Choroid plexus epithelial cell (primary cell): ENCODE measurements at places on chromosomes 4 and X.

GRCh38 chr4:184850431-184851199 is 24.8 kb upstream of the ACSL1 start:
- DNase-seq, result no peak

GRCh38 chr4:155891058-155891457 is 12.4 kb upstream of the TDO2 start:
- peak; percentile 11 for DNase-seq

GRCh38 chr4:72770708-72771107 is 201.7 kb upstream of the ADAMTS3 start:
- DNase-seq, result no peak

GRCh38 chrX:140918398-140919038 is 83.9 kb upstream of the SPANXB1 start:
- DNase-seq, result peak; percentile 80

DNA sequence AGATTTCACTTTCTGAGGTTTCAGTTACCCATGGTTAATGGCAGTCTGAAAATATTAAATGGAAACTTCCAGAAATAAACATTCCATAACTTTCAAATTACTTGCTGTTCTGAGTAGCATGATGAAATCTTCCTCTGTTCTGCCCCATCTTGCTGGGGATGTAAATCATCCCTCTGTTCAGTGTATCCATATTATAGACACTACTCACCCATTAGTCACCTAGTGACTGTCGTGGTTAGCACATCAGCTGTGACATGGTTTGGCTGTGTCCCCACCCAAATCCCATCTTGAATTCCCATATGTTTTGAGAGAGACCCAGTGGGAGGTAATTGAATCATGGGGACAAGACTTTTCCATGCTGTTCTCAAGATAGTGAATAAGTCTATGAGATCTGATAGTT is 125.5 kb upstream of the GIMD1 start:
- DNase-seq, result no peak

DNA sequence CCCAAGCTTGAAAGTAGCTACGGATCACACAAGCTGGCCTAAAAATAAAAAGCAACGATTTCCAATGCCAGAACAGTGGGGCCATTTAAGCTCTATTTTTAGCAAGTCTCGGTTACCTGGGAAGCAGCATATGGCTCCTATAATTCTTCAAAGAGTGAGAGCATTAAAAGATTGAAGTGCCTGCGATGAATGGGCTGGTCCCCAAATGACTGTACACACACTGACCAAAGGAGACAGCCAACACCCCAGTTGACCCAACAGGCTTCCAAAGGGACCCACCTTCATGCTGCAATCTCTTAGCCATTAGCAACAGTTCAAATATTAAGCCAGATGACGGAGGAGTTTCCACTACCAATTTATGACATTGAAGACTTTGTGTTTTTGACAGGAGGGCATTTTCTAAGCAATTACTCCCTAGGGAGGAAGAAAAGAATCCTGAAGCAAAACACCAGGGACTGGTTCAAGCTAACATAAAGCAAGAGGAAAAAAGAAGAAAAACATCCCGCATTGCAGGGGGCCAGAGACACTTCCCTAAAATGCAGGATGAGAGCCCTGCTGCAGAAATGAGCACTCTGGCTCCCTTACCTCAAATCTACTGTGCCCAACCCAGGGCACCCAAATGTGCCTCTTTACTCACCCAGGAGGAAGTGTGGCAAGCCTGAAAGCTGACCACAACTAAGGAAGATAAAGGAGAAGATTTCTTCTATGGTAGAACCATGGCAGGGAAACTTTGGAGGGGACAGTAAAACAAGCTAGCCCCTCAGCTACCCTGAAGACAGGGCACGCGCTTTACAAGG is 21.6 kb downstream of the SH3KBP1 start:
- no peak for DNase-seq

DNA sequence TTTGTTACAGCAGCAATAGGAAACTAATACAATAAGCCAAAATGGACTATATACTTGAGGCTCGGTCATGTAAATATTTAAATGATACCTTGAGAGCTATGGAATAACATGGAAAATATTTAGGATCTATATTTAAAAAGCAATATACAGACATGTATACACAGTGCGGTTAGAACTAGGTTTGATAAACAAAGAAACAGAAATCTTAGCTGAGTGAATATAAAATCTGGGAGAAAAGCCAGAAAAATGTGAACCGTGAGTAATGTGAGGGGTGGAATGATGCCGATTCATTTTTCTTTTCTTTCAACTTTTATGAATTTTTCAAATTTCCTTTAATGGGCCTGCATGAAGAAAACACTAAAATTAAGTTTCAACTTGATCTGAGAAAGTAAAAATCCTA is 104.1 kb downstream of the ATXN3L start:
- peak; percentile 70 for DNase-seq

GRCh38 chr4:48388525-48389154 is 47.3 kb downstream of the SLAIN2 start:
- DNase-seq, result peak; percentile 46

- DNase-seq, result no peak
These were observed 230.7 kb upstream of the STK26 start for GRCh38 chrX:131792356-131792749.

DNA sequence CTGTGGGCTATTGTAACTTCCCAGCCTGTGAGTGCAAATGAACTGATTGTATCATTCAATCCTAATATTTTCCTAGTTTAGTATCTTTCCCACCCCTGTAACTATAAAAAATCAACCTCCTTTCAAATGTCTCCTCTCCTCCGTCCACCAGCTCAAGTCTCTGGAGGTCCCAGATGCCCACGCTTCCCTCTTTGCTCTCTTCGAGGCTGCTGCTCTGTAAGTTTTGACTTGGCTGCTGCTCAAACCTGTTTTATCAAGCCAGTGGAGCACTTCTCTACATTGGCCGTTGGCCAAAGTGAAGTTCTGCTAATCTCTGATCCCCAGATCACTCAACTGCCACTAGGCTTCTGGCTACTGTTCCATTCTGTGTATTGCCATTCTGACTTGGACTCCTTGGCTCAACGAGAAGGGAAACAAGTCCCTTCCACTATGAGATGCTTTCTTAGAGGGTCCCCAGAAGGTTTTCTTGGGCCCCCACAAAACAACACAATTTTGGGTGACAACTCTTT is 60.7 kb upstream of the RAPGEF2 start:
- DNase-seq, result peak; percentile 39

- peak; percentile 68 for DNase-seq
These were observed 978.3 kb upstream of the GRID2 start for GRCh38 chr4:91325495-91325894.

- peak; percentile 46 for DNase-seq
These were observed 553 bp downstream of the SEPTIN6 start for GRCh38 chrX:119692191-119693039.

DNA sequence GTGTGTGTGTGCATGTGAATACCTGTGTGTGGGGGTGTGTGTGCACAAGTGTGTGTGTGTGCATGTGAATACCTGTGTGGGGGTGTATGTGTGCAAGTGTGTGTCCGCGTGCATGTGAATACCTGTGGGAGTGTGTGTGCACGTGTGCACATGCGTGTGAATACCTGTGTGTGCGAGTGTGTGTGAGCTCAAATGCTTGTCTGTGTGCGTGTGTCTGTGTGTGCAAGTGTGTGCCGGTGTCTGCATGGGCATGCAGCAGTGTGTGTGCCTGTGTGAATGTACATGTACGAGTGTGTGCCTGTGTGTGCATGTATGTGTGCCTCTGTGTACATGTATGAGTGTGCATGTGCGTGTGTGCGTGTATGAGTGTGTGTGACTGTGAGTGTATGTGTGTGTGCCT is 5.0 kb downstream of the DOK7 start:
- no peak for DNase-seq

DNA sequence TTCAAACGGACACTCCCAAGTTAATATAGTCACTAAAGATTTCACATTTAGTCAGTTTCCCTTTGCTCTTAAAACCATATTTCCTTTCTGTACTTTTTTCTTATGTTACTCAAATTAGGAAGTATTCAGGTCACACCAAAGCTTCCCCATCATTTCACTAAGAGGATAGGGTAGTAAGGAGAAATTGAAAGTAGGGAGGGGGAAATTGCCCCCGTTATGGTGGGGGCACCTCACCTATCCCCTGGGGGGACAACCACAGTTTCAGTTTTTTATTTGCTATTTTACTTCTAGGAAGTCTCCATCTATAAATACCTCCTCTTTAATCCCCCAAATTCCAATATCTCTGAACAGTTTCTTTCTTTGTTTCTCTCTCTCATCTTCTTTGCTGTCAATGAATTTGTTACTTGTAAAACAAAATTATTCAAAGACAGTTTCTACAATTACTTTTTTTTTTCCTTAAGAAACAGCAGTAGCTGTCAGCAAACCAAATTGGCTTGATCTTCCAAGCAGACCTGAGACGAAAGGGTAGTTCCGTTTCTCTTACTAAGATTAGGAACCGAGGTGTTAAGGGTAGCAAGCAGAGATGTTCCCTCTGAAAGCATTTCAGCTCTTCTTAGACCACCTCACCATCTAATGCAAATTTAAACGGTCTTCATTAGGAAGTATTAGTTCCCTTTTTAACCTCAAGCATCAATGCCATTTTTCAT is 160.2 kb upstream of the KLF3 start:
- no peak for DNase-seq

DNA sequence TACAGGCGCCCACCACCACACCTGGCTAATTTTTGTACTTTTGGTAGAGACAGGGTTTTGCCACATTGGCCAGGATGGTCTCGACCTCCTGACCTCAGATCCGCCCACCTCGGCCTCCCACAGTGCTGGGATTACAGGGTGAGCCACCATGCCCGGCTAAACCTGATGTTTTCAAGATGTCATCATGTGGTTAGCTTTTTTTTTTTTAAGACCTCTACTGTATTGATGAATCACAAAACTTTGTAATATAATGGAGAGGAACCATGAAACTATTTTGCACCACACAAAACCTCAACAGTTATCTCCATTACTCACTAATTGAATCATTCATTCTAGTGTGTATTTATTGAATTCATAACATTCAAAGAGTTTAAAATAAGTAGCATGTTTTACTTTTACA is 94.7 kb upstream of the NEIL3 start:
- DNase-seq, result no peak

DNA sequence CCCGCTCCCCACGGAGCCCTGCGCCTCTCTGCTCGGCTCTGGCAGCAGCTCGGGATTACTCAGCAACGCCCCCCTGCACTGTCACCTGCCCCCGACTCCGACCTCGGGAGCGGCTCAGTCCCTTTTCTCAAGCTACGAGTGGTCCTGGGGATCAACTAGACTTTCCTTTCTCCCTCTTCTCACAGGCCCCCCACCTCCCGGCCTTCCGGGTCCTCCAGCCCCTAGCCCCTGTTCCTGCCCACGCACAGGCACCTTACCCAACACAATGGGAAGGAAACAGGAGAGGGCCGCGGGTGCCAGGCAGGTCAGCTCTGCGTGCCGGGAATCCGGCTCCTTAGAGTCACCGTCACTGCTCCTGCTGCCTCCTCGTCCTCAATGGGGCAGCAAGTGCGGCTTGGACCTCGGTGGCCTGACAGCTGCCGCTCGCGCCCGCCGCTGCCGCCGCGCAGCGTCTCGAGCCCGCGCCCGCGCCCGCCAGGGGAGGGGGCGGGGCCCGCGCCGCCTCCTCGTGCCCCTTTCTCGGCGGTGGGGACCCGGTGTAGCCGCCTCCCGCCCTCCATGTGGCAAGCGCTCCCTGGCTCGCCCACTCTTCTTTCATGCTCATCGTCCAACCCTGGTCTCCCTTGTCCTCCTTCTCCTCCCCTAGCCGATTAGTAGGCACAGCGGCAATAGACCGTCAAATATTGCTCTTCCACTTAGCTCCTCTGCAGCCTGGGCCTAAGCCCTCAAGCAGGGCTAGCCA is at the start of gene RAB9B:
Gene RAB9B, minus strand, starts transcription at position 455 of the 742 bp plus-strand sequence. CDS start 6,473 bp downstream, outside the sequence.
- DNase-seq, result peak; percentile 52

DNA sequence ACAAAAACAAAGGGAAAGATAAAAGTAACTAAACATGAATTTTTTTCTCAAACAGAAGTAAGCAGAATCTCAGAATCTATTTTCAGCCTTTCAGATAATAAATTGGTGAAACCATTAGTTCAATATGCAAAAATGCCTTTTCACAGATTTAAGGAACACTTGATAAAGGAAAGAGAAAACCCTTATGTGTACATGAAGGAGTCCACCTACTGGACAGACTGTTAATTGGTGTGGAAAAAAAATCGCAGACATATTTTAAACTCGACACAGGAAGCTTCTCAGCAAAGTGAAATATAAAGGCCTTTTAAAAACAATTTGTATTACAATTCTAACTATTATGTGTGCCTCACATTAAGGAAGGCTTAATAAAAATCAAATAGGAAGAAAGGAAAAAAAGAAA is 22.3 kb downstream of the COX7B2 start:
- DNase-seq, result peak; percentile 70

DNA sequence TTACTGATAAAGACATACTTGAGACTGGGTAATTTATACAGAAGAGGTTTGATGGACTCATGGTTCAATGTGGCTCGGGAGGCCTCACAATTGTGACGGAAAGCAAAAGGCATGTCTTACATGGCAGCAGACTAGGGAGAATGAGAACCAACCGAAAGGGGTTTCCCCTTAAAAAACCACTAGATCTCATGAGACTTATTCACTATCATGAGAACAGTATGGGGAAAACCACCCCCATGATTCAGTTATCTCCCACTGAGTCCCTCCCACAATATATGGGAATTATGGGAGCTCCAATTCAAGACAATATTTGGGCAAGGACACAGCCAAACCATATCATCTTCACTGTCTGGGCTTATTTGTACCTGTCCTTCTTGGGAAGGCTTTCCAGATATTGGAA is 22.8 kb upstream of the MUC7 start:
- DNase-seq, result no peak

GRCh38 chrX:96389281-96390047 is 295.2 kb upstream of the DIAPH2 start:
- DNase-seq, result peak; percentile 34

DNA sequence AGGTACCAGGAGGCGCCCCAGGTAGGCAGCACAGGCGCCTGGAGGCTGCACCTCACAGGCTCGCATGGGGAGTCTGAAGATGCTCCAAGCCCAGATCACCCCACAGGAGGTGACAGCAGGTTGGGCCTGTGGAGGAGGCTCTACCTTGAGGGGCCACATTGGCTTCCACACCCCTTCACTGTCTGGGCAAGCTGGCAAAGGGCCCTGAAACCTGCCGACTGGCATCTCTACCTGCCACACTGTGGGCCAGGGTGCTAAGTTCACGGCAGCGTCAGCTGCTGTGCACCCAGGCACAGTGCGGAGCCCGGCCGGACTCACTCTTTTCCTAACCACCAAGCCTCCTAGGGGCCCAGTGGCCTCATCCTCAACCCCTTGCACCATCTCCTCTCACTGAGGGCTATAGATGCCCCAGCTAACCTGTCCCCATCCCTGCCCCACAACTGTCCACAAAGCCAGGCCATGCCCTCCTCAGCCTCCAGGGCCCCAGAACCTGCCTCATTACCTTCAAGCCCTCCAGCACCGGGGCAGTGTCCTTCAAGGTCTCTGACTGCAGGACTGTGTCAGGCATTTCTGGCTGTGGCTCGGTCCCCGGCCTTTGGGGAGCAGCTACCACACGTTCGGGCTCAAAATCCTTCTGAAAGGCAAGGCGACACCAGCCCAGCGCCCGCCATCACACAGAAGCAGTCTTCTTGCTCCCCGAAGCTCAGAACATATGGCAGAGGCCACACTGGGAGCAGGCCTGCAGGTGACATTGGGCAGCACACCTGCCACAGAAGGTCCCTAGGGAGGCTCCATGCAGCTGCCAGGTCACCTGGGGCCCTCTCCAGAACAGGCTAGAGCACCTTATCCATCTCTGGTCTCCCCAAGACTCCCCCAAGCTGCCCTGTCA is 28.8 kb downstream of the FGFR3 start:
- no peak for DNase-seq
